ENCODE measurements at places on chromosomes 7 and 10.

DNA sequence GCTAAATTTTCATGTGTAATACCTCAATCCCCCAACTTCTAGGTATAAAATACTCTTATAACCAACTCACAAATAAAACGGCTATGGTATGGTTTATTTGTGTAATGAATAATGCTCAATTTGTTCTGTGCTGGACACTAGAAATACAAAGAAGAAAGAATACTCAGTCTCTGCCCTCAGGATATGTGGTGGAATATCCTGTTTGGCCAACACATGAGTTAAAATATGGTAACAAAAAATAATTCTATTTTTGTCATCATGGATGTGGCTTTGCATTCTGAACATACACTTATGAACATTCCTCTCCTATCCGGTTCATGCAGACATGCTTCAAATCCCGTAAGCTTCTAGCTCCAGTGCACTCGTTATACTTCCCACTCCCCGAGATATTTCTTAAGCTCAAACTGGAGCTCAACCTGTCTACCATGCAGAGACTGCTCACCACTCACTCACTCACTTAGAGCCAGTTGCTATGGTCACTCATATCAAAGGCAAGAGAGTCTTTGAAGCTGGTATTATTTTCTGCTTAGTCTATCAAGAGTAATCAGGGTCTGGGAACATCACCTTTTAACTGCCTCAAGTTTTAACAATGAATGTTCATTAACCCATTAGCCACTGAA lies 53.8 kb upstream of the SLC16A12 start:
- DNase-seq = no peak

DNA sequence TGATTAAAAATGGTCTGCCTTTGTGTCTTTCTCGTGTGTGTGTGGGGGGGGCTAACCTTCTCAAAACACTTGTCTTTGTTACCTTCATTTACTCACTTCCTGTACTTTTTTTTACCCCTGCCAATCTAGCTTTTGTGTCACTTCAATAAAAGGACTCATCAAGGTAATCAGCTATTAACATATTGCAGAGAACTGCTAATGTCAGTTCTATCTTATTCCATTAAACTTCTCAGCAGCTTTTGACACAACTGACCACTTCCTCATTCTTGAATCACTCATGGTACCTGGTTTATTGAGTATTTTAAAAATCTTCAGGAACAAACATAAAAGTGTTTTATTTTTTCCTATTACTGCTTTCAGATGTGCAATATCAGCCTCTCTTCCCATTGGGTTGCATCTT lies 59.8 kb downstream of the SLC25A40 start:
- no peak for DNase-seq

DNA sequence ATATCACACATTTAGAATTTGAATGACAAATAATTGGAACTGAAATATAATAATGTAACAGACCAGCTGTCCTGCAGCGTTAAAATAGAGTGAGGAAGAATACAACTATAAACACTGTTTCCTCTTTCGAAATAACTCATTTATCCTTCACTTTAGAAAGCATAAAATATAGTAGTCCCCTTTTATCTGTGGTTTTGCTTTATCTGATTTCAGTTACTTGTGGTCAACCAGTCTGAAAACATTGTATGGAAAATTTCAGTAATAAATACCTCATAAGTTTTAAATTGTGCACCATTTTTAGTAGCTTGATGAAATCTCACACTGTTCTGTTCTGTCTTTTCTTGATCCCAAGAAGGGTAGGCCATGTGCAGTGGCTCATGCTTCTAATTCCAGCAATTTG lies 31.7 kb downstream of the POLR1F start:
- DNase-seq = peak; percentile 53

- peak; percentile 62 for DNase-seq
Measured at GRCh38 chr10:22335173-22335933, 9.9 kb upstream of the SPAG6 start.

GRCh38 chr7:55020466-55020871 lies 1.7 kb downstream of the EGFR start:
- DNase-seq = no peak

DNA sequence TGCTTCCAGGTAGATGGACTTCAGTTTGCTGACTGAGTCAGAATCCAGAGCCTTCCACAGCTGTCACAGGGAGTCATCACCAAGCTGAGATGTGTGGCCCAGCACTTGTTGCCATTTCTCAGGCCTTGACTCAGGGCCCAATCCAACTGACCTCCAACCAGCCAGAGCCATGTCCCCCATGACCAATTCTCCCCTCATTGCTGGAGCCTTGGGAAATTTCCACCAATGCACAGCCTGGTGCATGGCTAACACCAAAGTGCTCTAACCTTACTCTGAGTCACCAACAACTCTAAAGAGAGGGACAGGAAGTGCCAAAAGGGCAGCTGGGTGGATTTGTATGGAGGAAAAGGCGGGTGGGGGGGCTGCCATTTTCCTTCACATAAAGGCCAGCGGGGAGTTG lies 13.4 kb upstream of the GLI3 start:
- DNase-seq = no peak

GRCh38 chr7:29565982-29566746 lies 2.5 kb downstream of the PRR15 start:
- DNase-seq = no peak

GRCh38 chr10:105398202-105398601 lies 757.1 kb downstream of the SORCS3 start:
- DNase-seq = peak; percentile 37

DNA sequence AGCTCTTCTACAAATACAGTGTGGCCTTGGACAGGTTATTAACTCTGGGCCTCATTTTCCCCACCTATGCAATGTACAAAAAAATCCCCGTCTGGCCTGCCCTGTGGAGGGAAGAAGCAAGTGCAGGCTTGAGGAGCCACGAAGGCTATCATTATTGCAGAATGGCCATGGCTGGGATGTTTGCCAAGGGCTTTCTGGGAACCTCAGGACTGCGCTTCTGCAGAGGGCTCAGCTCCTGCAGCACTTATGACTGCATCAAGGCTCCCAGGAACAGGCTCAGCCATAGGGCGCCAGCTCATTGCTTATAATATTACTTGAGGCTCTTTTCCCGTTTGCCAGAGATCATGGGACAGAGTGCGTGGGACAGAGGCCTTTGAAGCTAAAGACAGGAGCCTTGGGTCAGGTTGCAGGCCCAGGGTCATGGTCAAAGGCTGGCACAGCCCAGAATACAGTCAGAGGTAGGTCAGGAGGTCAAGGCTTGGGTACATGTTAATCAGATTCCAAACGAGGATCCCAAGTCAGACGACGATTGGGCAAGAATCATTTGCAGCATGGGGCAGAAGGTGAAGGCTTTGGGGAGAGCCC lies 20.6 kb upstream of the C10orf105 start:
- DNase-seq = peak; percentile 25

- no peak for DNase-seq
Measured at GRCh38 chr10:17793823-17794644, 15.1 kb upstream of the MRC1 start.

DNA sequence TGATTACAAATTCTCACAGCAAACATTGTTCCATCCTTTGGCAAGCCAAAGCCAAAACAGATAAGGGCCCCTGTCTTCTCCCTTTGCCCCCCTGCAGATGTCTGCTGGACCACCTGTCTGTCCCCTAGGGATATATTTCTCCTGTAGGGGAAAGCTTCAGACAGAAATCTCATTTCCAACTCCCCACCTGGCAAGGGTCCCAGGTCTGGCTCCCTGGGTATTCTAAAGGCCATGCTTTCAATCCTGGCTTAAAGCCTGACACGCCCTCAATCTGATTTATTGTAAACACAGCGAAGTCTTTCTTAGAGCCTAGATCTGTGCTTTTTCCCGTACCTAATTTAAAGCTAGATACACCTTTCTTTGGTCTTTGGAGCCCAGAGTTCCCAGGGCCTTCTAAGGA lies 66.1 kb downstream of the KCNMA1 start:
- no peak for DNase-seq

- DNase-seq = no peak
Measured at GRCh38 chr10:51318399-51319172, 244.3 kb downstream of the PRKG1 start.

DNA sequence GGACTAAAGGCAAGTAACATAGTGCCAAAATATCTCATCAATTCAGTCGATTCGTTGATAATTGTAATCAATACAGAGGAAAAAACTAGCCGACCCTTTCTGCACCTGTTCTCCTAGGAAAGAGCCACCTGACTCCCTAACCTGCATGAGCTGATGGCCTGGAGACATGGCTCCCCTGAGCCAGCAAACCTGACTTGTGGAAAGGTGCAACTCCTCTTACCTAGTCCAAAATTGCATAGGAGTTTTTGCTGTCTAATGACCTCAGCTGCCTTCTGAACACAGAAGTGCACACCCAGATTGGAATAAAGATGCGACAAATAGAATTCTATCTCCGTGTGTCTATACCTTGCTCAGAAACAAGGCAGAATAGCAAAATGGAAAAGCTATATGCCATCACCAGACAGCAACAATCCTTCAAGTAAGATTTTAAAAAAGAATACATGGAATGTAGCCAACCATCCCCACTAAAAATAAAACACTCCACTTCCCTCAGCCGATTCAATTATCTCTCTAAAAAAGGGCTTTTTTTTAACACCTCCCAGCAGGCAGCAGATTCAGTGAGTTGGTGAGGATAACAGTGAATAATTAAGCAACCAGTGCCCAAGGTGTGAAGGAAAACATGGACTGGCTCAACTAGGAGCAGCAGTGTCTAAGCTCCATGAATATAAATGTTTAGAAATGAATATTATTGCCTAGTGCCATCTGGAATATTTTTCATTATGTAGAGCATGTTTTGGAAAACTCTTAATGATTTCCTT lies 26.6 kb upstream of the LMTK2 start:
- DNase-seq = no peak
